ENCODE measurements at places on chromosomes 16 and 17.

- DNase-seq: no peak
These were observed 525 bp downstream of the CD2BP2 start for GRCh38 chr16:30354423-30355143.

- DNase-seq: no peak
These were observed 18.7 kb upstream of the MC1R start for GRCh38 chr16:89899879-89900481.

- no peak for DNase-seq
These were observed 111.8 kb downstream of the SDK2 start for GRCh38 chr17:73532421-73532901.

DNA sequence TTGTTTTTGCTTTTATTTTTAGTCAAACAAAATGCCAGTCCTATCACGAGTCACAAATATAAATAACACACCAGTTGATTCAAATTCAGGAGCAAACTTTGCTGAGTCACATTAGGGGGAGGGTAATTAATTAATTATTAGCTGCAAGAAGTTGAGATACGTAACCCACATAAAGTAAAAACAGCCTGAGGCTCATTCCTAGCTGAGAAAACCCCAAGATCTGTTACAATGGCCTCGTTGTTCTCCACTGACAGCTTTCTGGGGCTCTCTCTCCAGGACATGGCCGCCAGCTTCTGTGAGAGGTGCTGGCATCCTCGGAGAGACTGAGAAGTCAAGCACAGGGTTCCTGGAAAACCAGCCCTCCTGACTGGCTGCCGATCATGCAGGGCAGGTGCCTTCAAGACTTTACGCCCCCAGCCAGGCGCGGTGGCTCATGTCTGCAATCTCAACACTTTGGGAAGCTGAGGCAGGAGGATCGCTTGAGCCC is 11.1 kb downstream of the RAB40B start:
- DNase-seq: no peak

- no peak for DNase-seq
These were observed 148.9 kb downstream of the ITFG1 start for GRCh38 chr16:47311738-47312505.

DNA sequence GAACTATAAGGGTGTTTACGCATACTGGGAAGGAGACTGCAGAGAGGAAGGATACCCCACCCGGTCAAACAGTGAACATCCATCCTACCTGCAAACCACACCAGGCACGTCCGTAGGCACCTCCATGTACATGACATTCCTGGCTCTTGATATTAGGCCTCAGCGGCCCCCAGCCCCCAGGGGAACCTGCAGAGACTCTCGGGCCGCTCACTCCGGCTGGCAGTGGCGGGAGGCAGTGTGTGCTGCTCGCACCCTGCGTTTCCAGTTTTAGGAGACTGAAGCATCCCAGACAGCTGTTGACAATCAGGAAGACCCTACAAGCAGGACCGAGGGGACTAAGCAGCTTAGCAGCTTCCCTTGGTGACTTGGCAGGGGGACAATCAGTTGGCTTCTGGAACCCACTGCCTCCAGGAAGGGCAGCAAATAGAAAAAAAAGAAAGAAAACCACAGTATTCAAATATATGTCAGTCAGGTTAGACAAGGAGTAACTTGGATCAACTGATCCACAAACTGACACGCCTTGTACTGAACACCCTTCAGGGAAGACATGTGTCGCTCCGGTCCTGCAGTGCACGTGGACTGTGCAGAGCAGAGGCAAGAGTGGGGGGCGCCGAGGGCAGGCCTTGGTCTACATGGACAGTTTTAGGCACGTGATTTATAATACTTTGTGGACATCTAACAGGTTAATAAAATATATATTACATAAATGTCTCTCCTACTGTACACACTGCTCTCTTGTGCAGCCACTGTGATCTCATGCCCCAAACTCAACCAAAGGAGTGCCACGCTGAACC is 29.9 kb upstream of the CLEC18B start:
- DNase-seq: no peak

DNA sequence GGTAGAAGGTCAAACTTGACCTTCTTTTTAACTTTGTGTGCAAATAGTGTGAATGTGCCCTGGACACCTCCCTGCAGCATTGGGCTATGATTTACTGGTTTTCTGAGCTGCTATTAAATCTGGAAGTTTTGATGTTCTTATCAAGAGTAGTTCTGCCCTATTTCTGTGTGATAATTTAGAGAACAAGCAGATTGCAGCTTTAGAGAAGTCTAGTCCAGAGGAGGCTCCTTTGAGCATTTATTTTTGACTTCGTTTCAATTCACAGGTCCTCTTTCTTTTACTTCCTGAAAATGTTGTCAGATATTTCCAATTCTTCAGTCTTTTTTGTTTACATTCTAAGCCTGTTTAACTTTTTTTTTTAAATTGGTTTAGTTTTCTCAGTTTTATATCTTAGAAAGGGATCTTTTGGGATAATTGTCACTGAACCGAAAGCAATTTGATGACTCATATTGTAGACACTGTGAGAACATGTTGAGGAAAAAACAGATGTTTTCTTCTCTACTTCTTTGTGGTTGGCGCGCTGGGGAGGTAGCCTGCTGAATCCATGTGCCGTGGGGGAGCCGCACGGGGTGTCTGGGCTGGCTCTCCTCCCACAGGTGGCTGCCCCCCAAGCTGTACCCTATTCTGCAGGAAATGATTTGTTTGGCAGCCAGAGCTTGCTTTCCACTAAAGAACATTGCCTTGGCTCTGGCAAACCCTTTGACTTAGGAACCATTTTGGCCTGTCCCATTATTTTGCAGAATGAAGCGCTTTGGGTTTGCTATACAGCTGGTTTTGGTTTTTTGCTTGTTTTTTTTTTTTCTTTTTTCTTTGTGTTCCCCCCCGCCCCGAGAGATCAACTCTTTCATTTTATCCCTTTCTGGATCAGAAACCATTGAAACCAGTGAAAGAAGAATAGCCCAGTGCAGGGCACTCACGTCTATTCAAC is 53.4 kb downstream of the MFSD11 start:
- DNase-seq: peak; percentile 20

- no peak for DNase-seq
These were observed 2.6 kb downstream of the HOXB3 start for GRCh38 chr17:48587276-48588073.

- DNase-seq: no peak
These were observed 25.3 kb upstream of the GCSH start for GRCh38 chr16:81121474-81121990.

- peak; percentile 71 for DNase-seq
These were observed 593 bp upstream of the HEXIM1 start for GRCh38 chr17:45147581-45148182.

DNA sequence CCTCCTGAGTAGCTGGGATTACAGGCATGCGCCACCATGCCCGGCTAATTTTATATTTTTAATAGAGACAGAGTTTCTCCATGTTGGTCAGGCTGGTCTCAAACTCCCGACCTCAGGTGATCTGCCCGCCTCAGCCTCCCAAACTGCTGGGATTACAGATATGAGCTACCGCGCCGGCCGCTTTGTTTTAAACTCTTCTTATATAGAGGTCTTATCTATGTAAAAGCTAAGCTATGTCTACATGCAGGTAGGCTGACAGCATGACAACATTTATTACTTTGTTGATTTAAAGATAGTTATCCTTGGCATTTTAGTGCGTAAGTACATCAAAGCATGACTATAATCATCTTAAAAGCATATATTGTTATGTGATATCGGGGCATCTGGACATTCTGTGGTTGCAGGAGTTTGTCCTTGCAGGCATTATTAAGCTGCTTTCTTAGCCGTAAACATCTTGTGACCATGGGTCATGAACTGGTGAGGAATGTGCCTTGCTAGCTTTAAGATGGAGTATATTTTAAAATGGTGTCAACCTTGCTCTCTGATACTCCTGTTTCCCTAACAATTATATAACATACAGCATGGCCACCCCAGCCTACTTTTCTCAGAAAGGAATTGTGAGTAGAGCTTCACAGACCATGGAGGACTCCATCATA is 45.8 kb upstream of the TAOK1 start:
- no peak for DNase-seq

- DNase-seq: no peak
These were observed 27.5 kb upstream of the KRT17 start for GRCh38 chr17:41651625-41652460.

DNA sequence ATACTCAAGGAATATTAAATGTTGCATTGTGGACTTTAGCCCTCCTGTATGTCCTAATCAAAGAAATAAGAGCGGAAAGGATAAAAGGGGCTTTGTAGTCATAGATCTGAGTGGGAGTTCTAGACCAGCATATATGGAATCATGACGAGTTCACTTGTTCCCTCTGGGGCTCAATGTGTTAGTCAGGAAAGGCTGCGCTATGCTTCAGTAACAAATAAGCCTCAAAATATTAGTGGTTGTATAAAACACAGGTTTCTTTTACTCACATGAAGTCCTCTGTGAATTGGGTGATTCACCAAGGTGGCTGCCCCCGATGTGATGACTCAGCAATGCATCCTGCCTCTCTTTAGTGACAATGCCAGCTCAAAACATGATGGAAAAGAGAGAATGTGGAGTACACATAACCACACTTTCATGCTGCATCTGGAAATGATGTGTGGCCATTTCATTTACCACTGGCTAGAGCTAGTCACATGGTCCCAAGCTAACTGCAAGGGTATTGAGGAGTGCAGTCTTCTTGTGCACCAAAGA is 63.3 kb upstream of the IRX5 start:
- no peak for DNase-seq

- peak; percentile 14 for DNase-seq
These were observed 51.3 kb upstream of the FBXO47 start for GRCh38 chr17:39018267-39019134.

DNA sequence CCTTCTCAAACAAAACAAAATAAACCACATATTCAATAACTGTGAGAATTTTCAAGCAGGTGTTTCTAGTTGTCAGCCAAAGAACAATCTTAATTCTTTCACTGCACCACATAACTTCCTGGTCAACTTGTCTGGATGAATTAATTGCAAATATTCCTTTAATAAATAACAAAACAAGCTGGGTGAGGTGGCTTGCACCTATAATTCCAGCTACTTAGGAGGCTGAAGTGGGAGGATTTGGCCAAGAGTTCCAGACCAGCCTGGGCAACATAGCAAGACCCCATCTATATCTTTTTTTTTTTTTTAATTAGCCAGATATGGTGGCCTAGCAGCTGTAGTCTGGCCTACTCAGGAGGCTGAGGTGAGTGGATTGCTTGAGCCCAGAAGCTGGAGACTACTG is 17.0 kb upstream of the PPM1D start:
- DNase-seq: no peak

GRCh38 chr17:42405963-42406495 is 17.0 kb downstream of the CAVIN1 start:
- peak; percentile 85 for DNase-seq

- DNase-seq: no peak
These were observed 145.7 kb downstream of the ZFHX3 start for GRCh38 chr16:72902206-72902605.

DNA sequence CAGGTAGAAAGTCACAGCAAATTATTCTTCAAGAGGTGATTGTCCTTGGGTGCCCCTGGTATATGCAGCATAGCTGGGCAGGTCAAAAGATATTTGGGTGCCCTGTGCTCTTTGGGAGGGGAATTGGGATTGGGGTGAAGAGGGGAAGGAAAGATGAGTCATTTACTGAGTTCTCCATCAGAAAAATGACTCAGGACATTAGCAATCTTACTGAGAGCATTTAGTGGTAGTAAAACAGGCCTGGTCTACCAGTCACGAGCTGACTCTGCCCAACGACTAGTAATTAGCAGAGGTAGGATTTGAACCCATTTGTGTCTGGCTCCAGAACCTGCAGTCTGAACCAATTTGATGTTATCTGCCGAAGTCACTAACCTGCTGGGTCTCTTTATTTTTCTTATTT is 6.0 kb upstream of the GRIN2A start:
- no peak for DNase-seq

GRCh38 chr17:1227917-1228780 is 42.1 kb upstream of the BHLHA9 start:
- DNase-seq: peak; percentile 86

DNA sequence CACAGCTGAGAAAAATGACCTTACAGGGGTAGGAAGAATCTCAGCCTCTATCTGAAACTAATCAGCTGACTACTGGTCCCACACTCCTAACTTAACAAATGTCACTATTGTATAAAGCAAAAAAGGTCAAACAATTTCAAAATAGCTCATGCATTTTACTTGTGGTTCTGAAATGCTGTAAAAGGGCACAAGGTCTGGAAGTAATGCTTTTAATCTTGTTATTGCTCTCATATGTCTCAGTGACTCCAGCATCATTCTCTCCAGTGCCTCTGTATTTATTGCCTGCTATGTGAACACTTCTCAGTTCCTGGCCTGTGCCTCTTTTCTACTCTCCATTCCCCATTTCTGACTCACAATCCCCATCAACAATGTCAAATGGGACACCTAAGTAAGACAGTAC is 937.7 kb downstream of the CDH11 start:
- no peak for DNase-seq

DNA sequence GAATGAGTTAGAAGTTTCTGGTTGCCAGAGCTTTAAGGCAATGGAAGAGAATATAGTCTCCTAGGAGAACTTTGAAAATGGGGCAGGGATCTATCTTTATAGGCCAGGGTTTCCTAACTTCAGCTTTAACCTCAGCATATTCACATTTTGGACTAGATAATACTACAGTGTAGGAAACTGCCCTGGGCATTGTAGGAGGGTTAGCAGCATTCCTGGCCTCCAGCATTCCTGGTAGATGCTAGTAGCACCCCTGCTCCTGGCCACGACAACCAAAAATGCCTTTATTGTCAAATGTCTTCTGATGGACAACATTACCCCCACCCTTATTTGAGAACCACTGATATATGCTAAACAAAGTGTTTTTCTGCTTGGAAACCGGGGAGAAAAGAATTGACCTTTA is 27.8 kb upstream of the MYO18A start:
- no peak for DNase-seq

DNA sequence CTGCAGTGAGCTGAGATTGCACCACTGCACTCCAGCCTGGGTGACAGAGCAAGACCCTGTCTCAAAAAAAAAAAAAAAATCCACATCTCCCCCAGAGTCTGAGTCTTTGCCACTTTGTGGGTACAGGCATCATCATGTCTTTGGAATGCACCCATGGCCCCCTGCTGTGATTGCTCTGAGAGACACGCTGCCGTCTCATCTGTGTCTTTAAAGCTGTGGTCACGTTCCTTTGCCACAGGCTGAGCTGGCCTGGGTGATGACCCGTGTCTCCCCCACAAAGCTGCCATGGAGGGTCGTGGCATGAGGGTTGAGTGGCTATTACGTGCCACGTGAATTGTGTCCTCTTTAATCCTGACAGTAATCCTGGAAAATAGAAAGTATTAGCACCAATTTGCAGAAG is 20.2 kb downstream of the CRISPLD2 start:
- no peak for DNase-seq

All from germinal center (tissue), 1 donor.